Stimulated activated CD4-positive, alpha-beta T cell treated with anti-CD3 and anti-CD28 coated beads, Interleukin-1b, Interleukin-23, amount 100 ng/mL, for 24 hours (primary cell): ENCODE measurements at places on chromosomes 7 and 10.

GRCh38 chr7:118175740-118176139, 8.2 kb upstream of the LSM8 start:
- DNase-seq, result no peak

GRCh38 chr7:132130497-132130896, 445.8 kb downstream of the PLXNA4 start:
- DNase-seq, result no peak

DNA sequence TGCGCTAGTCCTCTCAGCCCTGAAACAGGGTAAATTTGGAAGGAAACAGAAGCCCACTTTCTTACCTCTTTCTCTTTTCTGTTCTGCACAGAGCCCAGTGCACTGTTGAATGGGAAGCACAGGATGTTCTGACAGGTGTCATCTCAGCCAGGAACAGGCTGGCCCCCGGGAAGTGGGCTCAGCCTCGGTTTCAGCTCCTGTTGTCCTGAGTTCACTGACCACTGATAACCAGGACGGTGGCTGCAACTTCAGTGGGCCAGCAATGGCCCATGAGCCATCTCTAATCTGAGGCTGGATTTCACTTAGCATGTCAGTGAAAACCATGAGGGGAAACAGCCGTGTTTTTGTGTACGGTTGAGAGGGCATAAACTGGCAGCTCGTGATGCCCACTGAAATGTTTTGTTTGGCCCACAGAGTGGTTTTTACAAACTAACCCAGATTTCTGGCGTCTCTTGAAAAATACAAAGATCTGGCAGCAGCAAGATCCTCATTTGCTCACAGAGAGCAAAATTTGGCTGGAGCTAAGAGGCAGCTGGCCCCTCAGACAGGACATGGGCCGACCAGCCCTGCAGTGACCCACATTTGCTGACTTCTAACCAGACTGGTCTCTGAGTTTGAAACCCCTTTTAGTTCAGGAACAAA, 455.9 kb downstream of the PAXIP1 start:
- no peak for DNase-seq

- DNase-seq, result no peak
Measured at GRCh38 chr10:8768852-8769251, 714.4 kb downstream of the GATA3 start.

DNA sequence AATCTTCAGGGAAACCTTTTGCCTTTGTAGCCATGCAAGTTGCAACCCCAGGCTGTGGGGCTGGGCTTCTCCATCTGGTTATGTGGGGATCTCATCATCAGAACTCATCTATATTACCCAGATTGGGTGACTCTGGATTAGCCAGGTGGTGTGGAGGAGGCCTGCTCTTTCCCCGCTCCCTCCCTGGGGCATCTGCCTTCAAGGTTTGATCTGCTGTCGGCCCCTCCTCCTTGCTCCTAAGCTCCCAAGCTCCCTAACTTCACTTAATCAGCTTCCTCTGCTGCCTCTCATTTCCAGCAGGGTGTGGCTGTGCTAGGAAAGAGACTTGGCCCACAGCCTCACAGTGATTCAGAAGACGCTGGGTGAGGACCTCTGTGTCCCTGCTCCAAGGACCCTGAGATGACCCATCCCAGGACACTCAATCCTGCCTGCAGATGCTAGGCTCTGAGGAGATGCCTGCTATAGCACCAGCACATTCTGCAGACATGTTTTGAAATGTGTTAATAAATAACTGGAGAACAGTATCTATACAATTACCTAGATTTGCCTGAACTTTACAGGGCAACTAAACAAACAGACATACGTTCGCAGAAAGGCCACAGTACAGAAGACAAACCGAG, 392.1 kb upstream of the PODXL start:
- no peak for DNase-seq

DNA sequence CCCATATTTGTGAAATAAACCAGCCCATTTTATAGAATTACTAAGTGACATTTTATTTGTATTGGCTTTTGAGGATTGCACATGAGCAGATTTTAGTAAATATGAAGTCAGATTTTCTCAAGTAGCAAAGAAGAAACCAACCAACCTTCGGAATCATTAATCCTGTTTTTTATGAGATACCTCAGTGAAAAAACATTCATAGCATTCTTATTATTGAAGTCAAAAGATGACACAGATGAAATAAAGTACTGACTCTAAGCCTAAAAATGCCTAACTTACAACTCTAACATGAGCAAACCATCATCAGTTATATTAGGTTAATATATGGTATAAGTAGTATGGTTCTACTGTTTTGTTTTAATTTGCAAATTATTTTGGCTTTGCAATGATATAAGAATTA, 59.9 kb upstream of the AGBL3 start:
- DNase-seq, result no peak

DNA sequence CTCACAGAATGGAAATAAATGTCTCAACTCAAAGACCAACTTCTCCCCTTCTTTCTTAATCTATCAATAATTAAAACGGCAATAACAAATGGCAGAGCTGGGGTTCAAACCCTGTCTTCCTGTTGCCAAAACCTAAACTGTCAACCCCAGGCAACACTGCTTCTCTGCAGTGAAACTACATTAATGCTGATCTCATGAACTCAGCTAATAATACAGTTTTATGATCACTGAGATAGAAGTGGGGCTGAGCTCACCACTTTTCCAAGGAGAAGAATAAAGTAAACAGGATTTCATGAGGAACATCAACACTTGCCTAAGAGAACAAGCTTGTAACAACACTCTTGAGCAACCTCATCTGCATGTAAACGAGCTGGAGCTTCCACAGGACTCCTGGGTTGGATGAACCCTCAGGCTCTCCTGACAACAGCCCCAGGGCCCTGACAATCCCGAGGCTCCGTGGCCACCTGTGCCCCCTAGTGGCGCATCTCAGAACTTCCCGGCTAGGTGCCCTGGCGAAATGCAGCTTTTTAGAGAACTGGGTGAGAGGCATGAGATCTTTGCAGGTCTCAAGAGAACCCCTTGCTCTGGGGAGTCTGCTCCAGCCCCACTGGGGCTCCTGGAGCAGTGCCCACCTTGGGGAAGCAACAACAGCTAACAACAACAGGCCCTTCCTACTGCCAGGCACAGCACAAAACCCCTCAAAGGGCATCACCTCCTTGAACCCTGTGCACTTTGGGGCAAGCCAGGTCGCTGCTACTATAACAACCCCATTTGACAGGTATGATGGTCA, 169.3 kb downstream of the SH3PXD2A start:
- DNase-seq, result peak; percentile 55

DNA sequence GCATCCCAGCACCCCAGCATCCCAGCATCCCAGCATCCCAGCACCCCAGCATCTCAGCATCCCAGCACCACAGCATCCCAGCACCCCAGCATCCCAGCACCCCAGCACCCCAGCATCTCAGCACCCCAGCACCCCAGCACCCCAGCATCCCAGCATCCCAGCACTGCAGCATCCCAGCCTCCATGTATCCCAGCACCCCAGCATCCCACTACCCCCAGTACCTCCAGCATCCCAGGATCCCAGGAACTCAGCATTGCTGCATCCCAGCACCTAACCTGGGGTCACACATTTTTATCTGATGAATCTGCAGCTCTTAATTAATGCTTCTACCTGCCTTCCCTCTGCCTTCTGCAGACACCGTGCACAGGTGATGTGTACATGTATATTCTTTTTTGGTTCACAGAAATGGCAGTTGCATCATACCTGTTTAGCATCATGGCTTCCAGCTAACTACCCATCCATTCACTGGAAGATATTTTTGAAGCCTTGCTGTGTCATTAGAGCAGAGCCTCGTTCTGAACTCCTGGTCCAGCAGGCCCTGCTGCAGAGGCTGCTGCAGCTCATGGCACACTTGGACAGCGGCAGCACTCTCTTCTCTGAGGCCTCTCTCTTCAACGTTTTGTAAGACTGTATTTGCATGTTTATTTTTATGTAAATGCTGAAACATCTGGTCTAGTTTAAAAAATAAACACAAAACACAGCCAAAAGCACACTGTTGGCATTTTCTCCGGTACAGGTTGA, 4.6 kb upstream of the CFAP46 start:
- DNase-seq, result no peak

DNA sequence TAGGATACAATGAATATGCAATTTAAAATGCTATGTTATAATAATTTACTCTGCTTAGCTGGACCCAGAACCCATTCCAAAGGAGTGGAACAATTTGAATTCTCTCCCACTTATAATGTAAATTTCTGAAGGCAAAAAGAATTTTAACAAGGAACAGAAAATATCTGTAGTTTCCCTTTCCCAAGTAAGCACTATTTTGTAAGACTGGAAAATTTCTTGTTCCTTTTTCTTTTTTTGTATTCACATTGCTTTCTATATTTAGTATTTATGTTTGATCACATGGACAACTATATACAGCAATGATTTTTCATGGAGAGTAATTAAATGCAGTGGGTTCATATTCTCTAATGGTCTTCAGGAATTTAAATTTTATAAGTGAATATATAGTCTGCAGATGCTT, 127.4 kb downstream of the GPR85 start:
- no peak for DNase-seq

DNA sequence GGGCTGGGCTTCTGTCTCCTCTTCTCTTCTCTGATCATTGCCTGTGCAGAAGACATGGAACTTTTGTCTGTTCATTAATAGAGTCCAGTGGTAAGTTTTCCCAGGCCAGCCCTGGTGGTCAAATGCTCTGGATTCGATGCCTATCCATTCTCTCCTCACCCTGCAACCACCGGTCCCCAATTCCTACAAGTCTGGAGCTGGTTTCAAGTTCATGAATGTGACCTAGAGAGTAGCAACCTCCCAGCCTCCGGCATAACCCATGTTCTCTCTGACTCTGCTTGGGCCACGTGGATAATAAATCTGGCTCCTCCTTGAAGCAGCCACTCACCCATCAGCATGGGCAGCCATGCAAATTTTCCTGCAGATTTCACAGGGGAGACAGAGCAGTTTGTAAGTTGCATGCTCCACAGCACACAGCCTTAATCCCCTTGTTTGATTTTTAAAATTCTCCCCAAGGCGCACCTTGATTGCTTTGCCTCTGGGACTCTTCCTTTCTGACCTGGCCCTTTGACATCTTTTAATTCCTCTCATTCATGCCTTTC, 37.3 kb upstream of the PDZD8 start:
- DNase-seq, result no peak

DNA sequence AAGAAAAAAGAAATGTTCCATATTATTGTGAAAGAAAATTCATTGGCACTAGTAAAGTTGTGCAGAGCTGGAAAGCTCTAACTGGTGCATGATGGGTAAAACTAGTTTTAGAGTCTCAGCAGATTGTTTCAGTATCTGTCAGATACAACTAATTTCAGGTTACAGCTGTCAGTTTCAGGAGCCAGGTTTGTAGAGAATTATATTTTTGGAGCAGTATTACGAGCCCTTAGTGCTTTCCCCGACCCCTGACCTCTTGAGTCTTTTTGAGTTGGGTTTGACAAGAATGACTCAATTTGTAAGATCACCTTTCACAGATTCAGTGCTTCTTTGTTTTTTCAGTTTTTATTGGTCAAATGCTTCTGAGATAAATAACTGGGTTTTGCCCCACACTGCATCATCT, 366.4 kb upstream of the PLXDC2 start:
- DNase-seq, result no peak

- no peak for DNase-seq
Measured at GRCh38 chr7:79713276-79713675, 259.8 kb upstream of the MAGI2 start.

- DNase-seq, result no peak
Measured at GRCh38 chr10:51319173-51319435, 244.8 kb downstream of the PRKG1 start.

- no peak for DNase-seq
Measured at GRCh38 chr7:33640741-33641140, 264.6 kb upstream of the BMPER start.

DNA sequence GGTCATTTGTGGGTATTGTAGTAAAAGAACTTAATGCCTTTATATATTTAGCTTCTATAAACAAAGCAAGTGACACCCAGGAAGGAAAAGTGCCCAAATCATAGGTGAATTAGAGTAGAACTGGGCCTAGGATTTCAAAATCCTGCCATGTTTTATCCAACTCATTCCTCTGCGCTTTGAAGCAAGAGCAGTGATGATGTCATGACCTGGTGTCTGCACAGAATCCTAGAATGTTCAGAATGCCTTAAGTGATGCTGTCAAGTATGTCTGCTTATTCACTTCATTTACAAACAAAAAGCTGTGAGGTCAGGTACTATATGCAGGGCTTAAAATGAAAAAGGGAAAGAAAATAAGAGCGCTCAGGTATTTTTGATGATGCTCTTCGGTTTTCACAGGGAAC, 737.2 kb upstream of the ANKRD30A start:
- DNase-seq, result no peak

DNA sequence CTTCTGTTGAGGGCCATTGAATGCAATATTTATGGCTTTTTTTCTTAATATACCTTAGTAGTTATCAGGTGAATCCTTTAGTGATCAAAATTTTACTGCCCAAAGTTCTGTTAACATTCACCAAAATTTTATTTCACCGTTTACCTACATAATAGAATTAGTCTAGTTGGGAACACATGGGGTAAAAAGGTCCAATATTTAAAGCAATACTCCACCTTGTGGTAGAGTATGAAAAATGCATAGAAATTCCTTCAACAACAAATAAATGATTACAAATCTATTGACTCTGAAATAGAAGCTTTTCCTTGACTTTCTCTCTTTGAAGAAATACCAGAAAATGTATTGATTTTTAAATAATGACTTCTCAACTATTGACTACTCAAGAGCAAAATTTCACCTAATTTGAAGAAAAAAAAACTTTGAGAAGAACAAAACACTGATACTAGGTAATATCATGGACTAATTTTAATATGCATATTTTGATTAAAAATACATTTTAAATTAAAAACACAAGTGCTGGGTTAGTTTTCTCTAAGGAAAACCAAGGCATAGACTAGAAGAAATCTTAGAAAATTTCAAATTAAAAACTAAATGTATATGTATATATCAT, 43.3 kb downstream of the POLR1F start:
- no peak for DNase-seq

DNA sequence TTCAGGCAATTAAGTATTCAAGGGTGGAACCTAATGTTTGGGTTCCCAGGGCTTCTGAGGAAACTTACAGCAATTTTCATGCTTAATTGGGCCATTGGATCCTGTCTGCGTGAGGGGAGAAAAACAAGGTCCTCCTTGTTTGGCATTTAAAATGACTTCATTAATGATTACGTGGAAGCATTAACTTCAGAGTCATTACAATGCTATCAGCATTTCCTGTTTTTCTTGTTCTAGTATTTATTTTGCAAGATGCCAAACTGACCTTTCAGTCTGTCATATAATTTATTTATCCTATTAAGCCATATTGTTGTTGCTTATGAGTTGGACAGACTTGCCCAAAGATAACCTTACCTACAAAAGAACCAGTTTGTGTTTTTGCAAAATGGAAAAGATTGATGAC, 324.1 kb upstream of the LRRN3 start:
- no peak for DNase-seq

GRCh38 chr10:78065611-78066010, 31.9 kb downstream of the RPS24 start:
- no peak for DNase-seq

DNA sequence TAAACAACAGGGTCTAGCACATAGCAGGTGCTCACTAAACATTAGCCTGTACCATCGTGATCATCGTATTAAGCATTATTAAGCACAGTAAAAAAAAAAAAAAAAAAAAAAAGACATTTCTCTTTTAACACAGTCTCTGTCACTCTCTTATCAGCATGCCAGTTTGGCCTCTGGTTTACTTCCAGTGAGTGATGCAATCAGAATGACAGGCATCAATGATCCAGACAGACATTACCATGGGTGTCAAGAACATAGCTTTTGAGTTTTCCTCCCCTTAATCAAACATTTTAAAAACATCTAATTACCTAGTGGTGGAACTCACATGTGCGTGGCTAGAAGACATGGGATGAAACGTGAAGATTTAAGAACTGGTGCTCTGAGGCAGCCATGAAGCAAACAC, 115.8 kb downstream of the CTTNBP2 start:
- DNase-seq, result no peak
